ENCODE measurements at places on chromosomes 7 and 10.

DNA sequence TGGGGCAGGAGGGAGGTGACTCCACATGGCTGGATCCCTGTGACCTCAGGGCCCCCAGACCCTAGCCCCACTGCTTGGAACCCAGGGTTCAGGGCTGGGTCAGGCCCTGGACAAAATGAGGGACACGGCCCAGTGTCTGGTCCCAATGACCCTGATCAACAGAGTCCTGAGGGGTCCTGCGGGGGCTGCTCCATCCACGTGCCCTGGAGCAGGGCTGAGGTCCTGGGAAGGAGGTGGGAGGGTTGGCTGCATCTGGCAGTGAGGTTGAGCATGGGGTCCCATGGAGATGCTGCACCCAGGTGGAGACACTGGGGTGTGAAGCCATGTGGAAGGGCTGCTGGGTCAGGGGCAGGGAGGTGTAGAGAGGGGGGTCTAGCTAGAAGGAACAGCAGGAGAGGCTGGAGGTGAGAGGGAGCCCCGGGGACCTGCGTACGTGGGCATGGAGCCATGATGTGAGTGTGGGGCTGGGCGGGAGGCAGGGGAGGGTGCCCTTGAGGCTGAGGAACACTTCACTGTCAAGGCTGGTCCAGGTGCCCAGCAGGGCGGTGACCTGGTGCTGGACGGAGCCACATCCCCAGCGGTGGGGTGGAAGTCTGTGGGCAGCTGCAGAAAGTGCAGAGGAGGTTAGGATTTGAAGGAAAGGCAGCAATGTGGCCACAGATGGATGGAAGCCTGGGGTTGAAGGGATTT lies 604 bp downstream of the SCART1 start:
- DNase-seq: no peak

DNA sequence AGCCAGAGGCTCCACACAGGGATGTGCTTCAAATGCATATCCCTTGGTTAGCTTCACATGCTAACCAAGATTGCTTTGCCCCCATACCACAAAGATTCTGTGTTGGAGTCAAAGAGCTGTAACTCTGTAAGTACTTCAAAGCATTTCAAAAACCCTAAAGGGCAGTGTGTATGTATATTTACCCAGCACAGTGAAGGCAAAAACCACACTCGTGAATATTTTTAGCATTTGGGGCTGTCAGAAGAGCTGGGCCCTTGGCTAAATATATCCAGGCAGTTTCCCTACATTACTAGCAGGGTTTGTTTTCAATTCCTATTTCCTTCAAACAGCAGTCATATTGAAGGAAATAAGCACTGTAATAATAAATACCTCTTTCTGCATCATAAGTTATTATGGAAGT lies 84.2 kb upstream of the STEAP1B start:
- DNase-seq: no peak

GRCh38 chr7:139108266-139109187 lies 993 bp downstream of the ZC3HAV1 start:
- DNase-seq: peak; percentile 37

DNA sequence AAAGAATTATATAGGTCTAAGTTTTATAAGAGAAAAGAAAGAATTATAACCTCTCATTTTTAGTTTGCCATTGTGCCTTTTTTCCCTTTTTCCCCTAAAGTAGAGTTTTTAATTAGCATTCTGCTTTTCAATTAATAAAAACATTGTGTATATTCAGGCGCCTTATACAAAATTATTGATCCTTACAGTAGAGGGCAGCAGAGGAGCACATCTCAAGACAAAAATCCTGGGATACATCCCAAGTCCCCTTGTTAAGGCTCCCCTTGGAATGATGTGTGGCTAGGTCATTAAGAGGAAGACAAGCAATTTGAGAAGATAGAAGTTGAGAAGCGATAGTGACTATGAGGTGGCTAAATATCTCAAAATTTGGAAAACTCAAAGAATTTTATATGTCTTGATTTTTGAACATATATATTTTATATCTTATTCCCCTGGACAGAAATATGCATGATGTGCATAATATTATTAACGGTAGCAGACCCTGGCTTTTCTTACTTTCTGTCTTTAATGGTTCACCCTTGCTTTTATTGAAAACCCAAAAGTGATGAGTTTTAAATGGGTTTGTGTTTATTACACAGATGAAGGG lies 19.1 kb upstream of the TPK1 start:
- DNase-seq: peak; percentile 58

DNA sequence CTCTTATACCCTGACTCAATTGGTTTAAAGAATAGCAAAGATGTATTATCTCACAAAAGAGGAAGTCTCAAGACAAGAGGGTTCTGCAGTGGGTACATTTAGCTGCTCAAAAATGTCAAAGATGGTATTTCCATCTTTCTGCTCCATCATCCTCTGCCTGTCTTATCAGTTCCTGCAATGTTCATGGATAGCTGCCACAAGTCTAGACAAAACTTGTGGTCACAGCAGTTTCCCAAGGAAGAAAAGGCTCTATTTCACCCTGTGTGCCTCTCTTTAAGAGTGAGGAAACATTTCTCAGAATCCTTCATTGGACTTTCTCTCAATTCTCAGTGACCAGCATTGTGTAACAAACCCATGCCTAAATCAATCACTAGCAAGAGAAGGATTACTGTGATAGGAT lies 634.2 kb upstream of the AUTS2 start:
- no peak for DNase-seq

- no peak for DNase-seq
Observed at GRCh38 chr7:340200-340937, 50.4 kb downstream of the FOXL3 start.

DNA sequence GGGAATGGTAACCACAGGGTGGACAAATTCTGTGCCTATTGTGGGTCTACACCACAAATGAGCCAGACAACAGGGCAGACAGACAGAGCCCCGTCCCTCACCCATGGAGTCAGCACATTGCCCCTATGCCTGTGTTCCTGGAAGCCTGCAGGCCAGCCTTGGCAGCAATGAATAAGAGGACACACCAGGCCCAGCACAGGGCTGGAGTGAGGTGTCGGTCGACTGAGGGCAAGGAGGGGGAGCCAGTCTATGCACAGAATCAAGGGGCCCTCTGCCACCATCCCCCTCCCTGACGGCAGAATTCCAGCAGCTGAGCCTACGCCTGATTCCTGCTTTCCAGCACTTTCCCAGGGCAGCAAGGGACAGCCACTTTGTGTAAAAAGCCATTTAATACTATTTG lies 98.2 kb downstream of the CALN1 start:
- DNase-seq: no peak

GRCh38 chr10:29199339-29199738 lies 89.5 kb upstream of the LYZL1 start:
- DNase-seq: no peak

GRCh38 chr7:110885474-110885873 lies 205.5 kb upstream of the LRRN3 start:
- DNase-seq: no peak

DNA sequence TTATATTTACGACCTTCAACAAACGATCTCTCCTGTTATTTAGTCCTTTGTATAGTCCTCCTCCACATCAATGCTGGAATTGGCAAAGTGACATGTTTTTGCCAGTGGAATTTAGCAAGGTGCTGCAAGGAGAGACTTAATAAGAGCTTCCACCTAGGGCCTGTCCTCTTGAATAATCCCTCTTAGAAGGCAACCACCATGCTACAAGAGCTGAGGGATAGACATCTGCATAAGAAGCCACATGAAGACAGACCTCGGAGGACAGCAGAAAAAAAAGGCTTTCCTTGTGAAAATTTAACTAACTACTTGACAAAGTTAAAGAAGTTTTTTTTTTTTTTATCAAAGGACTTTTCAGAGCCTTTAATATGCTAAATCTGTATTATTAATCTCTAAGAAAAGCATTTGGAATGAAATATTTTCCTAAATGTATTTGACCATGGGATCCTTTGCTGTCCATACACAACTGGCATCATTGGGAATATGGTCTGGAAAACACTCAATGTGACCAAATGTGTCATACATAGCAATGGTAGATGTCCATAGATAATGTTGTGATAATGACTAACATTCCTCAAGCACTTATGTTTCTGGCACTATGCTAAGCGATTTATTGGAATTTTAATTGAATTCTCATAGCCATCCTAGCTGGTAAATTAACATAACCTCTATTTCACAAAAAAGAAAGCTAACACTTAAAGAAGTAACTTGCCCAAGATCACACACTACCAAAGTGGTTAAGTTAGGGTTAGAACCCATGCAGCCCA lies 13.2 kb downstream of the HYCC1 start:
- no peak for DNase-seq

DNA sequence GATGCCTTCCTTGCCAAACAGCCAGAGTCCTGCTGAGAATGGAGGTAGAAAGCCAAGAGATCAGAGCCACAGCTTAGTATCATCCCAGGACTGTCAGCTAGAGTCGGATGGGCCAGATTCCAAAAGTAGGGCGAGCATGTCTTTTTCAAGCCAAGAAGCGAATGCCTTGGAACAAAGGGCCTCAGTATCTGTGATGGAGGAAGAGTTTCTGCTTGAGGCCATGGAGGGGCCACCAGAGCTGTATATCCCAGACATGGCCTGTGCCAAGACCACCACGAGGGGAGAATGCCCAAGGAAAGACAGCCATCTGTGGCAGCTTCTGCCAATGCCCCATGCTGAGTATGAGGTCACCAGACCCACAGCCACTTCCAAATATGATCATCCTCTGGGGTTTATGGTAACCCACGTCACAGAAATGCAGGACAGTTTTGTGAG lies 44.3 kb upstream of the PPP1R17 start:
- DNase-seq: no peak

DNA sequence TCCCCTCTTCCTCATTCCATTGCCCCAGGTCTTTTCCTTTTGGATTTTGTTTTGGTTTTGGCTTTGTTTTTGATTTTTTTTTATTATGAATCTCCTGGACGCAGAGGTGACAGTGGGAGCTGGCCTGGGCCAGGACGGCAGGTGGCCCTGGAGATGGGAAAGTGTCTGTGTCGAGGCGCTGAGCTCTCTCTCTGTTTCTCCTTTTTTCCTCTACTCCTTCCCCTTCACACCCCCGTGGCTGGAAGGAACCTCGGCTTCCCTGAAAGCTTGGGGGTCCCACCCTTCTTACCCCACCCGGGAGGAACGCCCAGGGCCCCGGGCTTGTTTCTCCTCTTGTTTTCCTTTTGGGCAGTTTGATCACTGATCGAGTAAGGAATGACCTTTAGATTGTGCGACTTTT lies 13.2 kb downstream of the TRIM8 start:
- no peak for DNase-seq

DNA sequence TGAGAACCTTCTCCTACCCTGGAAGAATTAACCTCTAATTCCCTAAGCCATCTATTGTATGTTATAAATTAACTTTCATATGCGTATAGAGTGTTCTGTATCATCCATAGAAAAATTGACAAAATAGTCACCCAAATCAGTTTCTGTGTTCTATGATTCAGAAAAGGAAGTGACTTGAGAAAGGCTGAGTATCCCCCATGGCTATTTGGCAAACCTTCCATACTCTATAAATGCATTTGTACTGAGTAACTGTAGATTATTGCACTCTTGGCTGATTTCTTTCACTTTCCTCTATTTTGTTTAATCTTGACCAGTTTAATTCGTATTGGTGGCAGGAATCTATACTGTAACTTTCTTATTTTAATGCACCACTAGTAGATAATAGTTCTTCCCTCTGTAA lies 182.2 kb downstream of the HTR7 start:
- DNase-seq: no peak

DNA sequence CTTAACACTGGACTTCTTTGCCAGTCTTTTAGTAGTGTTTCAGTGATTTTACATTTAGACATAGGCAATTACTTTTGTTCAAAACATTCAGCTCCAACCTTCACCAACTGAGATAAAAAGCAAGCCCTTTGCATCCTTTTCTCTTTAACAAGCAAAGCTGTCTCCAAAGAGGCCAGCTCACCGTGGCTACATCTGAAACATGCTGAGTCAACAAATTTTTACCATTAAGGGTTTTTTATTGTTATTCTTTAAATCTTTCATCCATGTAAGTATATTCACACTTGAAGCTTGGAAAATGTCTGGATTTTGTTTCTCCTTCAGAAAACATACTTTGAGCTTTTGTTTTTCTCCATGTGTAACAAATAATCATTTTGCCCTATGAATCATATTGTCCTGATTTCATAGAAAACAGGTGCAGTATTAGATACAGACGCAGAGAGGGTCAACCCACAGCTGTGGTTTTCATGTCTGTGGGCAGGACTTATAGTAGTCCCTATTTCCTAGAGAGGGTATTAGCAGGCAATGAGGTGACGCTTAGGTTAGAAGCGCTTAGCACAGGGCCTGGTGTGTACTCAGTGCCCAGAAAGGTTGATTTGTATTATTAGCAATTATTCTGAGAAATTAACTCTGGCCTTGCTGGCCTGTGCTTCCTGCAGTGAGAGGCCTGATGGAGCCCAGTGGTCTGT lies 99.5 kb downstream of the MKI67 start:
- no peak for DNase-seq

DNA sequence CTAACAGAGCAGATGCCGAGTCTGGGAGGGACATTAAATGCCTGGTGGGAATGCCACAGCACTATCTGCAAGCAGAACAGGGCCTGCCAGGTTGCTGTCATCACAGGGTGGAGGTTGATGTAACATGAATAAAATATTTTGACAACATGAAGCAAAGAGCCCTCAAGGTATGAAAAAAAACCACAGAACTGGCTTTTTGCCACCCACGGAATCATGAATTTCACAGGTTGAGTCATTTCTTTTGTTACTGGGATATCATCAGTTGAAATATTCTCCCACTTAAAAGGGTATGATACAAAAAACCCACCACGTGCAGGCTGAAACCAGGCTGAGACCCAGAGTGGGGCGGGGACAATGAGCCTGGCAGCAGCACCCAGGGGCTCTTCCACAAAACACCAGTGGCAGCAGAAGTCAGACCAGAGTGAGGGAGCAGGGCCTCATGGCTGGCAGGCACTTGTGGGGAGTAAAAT lies 220.1 kb downstream of the TNS3 start:
- DNase-seq: no peak

DNA sequence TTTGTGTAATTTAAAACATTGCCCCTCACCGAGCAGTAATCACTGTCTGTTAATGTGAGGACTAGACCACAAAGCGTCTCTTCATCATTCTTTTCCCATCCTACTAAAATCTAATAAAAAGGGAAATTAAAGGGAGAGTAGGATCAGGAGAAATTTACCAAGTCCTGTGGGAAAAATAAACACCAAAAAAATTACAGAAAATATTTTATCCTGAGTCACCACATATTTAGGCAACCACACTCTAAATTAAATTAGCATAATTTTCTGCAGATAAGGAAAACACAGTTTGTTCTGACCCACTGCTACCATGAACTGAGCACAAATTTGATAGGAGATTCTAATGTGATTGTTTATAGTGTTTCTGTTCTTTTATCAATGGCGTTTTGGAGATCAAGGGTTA lies 49.3 kb downstream of the CCDC6 start:
- DNase-seq: no peak

Measured in left kidney (tissue), 8 donors.